ENCODE measurements at places on chromosomes 7 and 10.
A peak's percentile ranks its signal among the peaks of the same experiment; 100 is the strongest.

GRCh38 chr7:115747174-115747573 lies 283.4 kb downstream of the TFEC start:
- DNase-seq = no peak

DNA sequence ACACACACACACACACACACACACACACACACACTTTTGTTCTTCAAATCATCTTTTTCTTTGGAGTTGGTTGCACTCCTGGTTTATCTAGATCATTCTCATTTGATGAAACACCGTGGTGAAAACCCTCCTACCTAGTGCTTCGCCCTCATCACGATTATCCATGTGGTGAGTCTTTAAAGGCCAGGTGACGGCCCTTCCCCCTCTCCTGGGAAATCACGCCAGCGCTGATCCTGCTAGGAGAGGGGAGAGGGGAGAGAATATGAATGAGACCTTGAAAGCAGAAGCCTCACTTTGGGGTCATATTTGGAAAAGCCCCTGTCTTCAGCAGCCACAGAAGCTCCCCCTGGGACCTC lies 103.9 kb upstream of the LRRC4 start:
- DNase-seq = no peak

DNA sequence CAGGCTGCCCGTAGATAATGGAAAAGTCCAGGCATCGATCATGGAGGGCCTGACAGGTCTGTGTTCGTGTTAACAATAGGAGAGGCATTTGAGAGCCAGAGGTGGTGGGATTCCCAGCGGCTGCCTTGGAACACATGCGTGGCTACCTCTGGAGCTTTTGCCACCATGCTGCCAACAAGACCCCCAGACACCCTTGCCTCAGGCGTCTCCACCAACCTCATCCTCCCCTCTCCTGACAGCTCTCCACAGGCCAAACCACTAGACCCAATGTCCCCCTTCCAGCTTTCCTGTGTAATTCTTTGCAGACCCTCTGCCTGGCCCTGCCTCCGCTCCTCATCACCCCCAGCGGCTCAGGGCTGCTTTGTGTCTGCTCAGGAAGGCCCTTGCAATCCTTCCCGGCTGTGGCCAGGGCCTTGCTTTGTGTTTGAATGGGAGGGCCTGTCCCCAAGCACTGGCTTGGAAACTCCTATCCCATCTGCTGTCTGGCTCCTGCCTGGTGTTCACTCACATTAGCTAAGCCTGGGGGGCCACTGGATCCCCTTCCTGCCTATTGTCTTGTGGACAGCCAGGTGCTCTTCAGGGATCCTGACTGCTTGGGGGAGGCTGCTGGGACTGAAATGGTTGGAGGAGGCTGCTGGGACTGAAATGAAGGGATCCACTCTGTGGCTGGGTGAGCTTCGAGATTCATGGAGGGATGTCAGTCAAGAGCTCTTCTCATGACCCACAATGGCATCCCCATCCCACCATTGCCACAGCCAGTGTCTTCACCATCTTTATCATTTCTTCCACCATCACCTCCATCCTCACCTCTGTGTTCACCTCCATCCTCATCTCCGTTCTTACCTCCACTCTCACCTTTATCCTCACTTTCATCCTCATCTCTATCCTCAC lies 60.8 kb upstream of the ELN start:
- no peak for DNase-seq

DNA sequence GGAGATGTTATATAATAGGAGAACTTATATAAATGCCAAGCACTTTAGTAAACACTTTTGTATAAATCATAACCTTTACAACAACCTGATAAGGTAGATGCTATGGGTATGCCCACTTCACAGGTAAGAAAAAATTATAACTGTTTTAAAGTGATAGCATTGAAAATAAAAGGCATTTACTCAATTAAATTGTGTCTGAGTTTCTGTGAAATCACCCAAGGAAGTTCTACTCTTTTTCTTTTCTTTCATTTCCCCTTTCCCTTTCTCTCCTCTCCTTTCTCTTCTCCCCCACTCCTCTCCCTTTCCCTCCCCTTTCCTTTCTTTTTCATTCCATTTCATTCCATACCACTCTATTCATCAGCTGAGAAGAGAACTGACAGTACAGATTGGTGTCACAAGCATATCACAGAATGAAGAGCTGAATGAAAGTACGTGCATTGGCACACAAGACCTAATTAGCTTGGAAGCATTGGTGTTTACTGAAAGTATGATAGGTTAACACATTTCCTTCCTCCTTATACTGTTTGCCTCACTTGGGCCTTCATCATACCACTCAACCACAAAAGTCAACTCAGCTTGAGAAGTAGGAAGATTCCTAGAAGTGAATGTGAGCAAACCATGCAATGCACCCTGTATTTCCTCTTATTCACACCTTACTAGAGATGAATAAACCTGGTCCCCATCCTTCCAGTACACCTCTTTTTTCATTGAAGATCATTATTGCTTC lies 117.9 kb upstream of the AGR3 start:
- no peak for DNase-seq

DNA sequence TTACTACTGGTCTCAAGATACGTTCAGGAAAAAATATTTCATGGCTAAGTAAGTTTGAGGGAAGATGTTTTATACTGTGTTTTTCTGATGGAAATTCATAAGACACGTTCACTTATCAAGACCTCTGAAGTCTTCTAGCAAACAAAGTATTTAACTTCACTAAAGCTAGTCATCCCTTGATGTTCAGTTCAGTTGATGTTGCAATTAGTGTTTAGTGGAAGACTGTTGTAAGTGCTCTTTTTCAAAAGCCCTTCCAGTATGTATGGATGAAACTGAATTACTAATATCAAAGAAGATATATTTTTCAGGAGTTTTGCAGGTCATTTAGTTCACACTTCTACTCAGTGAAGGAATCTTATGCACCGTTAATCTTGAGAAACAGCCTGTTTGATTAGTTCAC lies 25.1 kb downstream of the CUL1 start:
- DNase-seq = no peak

- peak; percentile 35 for DNase-seq
Observed at GRCh38 chr7:157273208-157274093, 63.4 kb upstream of the DNAJB6 start.

DNA sequence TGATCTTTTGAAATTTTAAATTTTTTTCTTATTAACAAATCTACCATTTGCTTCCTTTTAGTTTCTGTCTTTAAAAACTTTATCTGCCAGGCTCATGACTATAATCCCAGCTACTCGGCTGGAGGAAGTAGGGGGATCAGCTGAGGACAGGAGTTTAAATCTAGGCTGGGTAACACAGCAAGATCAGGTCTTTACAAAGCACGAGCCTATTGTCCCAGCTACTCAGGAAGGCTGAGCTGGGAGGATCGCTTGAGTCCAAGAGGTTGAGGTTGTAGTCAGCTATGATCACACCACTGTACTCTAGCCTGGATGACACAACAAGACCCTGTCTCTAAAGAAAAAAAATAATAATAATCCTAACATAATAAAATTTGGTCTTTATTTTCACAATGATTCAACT lies 17.5 kb downstream of the DPY19L1 start:
- no peak for DNase-seq

DNA sequence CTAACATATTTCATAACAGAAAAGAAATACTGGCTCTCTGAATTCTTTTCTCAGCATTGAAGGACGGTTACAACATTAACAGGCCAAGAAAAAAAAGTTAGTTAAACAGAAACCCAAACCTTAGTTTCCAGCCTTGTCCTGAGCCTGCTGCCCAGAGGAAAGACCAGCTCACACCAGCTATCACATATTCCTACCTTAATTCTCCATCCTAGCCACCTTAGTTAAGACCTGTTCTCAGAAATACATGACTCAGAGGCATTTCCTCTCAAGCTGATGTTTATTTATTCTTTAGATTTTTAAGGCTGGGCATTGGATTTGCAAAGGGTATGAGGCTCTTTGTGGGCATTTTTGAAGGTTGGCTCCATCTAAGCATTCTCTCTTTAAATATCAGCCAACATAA lies 34.3 kb upstream of the ADAM12 start:
- no peak for DNase-seq

DNA sequence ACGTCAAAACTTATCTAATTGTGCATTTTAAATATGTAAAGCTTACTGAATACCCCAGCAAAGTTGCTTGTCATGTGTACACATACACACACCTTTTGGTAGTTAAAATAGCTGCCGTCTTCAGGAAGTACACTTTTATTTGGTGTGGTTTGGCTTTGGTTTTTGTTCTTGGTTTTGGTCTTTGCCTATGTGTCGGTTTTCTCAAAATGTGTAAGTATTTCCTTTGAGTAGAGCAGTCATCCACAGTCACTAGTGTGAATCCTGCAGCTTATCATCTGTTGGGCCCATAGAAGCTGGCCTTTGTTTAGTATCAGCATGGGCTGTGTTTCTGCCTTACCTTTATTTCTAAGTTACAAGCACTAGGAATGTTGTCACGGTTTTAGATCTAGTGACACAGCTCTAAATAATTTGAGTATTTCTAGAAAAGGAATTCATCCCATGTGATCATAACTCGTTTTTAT lies 35.3 kb downstream of the NET1 start:
- DNase-seq = no peak

GRCh38 chr10:119431034-119431772 lies 111.3 kb downstream of the RGS10 start:
- no peak for DNase-seq

DNA sequence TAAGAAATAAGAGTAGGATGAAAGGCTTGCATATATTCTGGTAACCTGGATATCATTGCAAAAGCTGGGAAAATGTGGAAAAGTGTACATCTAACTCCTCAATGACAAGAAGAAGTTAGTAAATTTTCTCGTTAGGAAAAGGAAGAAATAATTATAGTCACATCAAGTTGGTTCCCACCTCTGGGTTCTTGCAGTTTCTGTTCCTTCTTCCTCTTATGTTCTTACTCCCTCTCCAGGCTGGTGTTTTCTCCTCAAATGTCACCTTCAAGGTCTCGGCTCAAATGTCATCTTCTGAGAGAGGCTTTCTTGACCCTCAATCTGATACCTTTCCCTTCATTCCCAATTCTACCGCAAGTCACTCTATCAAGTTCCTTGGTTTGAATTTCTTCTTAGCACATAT lies 64.4 kb downstream of the ENTPD1 start:
- no peak for DNase-seq

DNA sequence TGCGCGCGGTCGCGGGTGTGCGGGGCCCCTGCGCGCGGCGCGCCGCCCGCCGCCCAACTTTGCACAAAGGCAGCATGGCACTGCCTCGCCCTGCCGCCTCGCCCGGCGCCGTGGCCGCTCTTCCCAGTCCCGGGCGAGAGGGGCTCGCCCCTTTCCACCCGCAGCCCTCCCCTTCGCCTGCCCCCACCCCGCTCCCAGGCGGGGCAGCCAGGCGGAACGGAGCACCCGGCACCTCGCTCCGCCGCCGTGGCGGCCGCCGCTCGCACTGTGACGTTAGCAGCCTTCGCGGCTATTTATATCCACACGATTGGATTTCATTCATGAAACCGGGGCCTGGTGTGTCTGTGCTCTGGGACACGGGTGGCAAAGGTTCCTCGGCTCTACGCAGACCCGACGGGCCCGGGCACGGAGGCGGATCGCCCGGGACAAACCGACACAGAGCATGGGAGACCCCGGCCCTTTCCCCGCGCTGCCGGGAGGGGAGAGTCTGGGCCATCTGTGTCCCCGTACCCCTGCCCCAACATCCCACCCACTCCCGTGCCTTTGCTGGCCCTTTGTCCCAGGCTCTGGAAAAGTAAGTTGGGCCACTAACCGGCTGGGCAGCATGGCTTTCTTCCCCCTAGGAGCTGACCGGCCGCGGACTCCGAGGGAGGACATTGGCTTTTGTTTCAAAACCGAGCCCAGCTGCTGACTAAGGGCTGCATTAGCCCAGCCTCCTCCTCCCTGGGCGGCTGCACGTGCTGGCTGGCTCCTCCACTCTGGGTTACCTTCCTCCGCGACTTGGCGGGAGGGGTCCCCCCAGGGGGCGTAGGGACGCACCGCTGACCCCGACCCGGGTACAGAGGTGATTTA lies at the start of gene RHOBTB1:
Gene RHOBTB1, minus strand, starts transcription at position 128 of the 852 bp plus-strand sequence. CDS start 32,643 bp downstream, outside the sequence.
- DNase-seq = peak; percentile 87

DNA sequence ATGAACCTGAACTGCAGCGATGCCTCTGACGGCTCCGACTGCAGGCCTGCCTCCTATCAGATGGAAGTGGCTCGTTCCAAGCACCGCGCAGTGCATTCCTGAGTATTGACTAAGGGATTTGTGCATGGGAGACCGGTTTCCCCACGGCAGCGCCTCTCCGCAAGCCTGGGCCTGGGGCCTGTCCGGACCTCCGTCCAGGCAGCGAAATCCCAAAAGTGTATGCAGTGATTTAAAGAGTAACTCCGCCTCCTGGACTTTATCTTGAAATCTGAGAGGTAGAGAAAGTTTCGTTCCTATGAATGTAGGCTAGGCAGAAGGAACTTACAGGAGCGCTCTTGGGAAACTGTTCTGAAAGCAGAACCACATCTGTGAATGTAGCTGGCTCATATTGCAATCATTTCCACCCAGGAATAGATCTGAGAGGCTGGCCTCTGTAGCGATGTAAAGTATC lies 106.2 kb upstream of the CELF2 start:
- no peak for DNase-seq

DNA sequence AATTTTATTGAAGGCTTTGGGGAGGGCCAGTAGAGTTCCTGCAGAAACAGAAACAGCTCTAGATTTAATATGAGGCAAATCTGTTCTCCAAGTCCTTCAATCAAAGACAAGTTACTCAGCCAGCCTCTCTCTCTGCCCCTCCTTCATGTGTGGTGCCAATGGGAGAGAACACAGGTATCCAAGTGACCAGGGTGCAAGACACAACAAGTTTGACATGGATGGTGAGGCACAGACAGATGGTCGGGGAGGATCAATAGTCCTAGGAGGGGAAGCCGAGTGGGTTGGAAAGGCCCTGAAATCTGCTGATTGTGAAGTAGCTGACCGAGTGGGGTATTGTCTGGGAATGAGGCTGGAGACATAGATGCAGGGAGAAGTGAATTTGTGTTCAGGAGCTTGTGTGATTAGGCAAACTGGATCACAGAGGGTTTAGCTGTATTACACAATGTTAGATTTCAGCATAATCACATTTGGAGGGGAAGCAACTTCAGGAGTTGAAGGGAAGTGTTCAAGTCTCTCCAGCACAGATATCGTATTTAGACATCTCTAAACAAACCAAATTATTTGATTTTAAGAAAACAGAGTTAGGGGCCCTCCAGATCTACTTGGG lies 1.5 kb downstream of the GIMAP1 start:
- no peak for DNase-seq

DNA sequence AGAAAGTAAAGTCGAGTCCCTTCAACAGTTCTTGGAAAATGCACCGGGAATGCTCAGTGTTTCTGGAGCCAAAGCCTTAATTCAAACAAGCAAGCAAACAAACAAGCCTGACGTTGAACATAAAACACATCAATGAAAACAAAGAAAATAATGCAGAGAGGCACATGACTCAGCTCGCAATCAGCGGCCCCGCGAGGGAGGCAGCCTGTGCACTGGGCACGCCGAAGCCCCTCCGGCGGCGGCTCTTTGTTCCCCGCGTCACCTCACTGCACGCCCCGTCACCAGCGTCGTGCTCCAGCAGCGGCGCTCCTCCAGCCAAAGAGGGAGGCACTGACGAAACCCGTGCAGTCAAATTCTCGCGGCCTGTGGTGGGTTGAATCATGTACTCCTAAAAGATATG lies 151.5 kb downstream of the DNAJB6 start:
- no peak for DNase-seq

GRCh38 chr7:141541375-141541774 lies 9.8 kb upstream of the AGK start:
- DNase-seq = no peak

GRCh38 chr7:22697876-22698606 lies 29.0 kb upstream of the IL6 start:
- no peak for DNase-seq

- no peak for DNase-seq
Observed at GRCh38 chr7:46126675-46127300, 205.7 kb upstream of the IGFBP3 start.

GRCh38 chr10:97188261-97188711 lies 2.5 kb upstream of the SLIT1 start:
- DNase-seq = peak; percentile 48

- DNase-seq = no peak
Observed at GRCh38 chr10:5890452-5890915, 441 bp downstream of the FBH1 start.

All from globus pallidus (tissue), 1 donor.